Midbrain (tissue), 1 donor: ENCODE measurements at places on chromosomes 13 and 19.

GRCh38 chr13:111963031-111963430 is 103.9 kb upstream of the SOX1 start:
- no peak for DNase-seq

- DNase-seq, result no peak
These were observed 360.2 kb downstream of the DNAJC15 start for GRCh38 chr13:43383498-43384165.

- no peak for DNase-seq
These were observed 2034.2 kb upstream of the PRR20A start for GRCh38 chr13:55106509-55106908.

GRCh38 chr19:42175952-42176648 is 41.4 kb downstream of the DEDD2 start:
- no peak for DNase-seq

DNA sequence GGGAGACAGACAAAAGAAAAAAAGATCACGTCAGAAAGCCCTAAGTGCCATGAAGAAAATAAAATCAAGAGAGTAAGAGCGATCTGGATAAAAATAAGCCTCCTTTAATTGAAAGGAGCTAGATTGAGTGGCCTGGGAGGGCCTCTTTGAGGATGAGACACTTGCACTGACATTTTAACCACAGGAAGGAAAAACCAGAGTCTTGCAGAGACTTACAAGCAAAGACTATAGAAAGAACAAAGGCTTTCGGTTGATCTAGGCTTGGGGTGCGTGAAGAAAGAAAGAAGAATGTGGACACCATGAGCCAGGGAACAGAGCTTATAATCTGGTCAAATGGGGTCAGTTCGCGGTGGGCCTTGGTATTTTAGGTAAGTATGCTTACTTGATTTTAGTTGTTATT is 342.7 kb downstream of the COG6 start:
- DNase-seq, result no peak

DNA sequence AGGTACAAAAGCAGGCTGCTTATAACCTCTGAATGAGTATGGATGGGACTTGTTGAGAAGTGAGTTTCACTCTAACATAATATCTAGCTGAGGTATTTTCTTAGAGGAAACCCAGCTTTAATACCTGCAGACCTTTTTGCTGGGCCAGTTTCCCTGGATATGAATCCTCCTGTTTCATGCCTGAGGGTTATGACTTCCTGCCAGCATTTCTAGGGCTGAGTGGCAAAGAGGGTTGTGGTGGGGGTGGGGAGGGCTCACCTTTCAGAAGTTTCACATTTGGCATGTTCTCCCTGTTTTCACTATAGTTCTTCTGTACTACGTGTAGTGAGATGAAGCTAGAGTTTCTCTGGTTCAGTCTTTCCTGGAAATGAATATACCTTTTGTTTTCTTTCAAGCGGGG is 73.7 kb downstream of the LACC1 start:
- DNase-seq, result no peak

DNA sequence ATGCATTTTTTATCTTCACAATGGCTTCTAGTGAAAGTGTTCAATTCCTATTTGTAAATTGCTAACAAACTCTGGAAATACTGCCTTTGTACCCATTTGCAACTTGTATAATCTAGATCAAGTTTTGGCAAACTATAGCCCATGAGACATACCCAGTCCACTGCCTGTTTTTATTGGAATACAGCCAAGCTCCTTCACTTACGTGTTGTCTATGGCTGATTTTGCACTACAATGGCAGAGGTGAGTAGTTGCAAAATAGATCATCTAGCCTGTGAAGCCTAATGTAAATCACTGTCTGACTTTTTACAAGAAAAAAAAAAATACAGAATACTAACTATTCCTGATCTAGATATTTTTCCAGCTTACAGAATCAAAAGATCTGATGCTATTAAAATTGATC is 37.1 kb downstream of the DZIP1 start:
- no peak for DNase-seq

- no peak for DNase-seq
These were observed 162.3 kb upstream of the ZNF536 start for GRCh38 chr19:30209617-30210600.

DNA sequence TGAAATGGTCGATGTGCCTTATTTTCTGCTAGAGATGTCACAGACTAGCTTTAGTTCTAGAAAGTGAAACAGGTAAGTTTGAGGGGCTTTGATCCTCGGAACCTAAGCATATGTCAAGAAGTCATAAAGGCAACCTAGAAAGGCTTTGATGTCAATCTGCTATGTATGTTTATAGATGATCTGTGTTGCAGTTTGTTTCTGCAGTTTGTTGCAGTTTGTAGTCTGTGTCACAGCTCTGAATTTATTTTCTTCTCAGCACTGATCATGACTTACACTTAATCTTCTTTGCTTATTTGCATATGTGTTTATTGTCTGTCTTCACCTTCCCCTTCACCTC is 5.9 kb downstream of the LSM14A start:
- DNase-seq, result no peak

DNA sequence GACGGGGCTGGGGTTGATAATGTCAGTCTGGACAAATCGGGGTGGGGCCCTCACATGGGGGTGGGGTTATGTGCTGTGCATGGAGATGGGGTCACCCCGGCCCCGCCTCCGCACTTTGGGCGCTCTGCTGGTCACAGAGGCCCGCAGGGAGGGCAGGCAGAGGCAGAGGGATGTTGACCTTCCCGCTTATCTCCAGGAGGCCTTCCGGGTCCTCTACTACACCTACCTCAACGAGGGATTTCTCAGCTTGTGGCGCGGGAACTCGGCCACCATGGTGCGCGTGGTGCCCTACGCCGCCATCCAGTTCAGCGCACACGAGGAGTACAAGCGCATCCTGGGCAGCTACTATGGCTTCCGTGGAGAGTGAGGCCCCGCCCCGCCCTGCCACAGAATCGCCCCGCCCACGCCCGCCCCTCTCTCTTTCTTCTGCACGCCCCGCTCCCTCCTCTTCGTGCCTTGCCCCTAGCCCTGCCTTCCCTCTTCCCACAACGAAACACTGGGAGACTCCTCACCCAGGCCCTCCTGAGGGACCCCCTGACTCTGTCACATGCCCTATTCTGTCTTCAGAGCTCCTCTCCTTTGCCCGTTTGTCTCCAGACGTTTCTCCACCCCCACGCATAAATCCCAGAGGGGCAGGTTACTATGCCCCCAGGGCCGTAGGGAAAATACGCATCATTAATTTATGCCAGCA is 32.8 kb downstream of the TMEM161A start:
- DNase-seq, result no peak

DNA sequence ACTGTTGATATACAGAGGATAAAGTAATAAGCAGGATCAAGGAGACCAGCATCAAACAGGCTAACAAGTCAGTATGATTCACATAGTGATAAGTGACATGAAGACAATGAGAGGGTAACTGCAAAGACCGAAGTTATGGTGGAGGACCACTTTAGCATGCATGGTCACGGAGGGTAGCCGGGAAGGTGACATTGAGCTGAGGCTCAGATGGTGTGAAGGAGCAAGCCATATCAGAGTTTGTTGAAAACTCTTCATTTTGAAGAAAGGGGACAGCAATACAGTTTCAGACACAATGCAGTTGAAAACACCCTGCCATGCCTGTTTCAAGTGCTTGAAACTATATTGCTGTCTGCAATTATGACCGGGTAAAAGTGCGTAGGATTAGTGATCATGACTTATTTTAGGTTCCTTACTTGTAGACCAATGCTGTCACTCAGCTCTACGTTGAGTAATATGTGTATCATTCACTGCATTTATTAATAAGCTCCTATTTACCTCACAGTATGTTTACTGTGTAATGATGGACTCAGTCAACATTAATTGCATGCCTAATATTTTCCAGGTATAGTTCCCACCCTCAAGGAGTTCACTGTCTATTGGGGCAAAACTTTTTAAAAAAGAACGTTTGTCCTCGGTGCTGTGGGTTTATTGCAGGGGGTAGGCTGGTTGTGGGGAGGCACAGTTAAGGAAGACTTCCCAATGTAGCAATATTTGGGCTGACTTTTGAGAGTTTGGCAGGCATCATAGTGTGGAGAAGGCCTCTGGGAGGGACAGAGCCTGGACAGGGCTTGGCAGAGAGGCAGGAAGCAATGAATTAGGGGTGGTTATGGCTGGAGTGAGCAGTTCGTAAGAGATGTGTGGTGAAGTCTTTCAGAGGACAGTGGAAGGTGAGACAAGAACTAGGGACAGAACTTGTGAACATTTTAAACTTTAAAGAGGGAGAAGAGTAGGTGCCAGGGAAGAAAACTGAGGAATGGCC is 3.2 kb downstream of the UBAC2 start:
- no peak for DNase-seq

- no peak for DNase-seq
These were observed 8.8 kb downstream of the RINL start for GRCh38 chr19:38869160-38869835.

DNA sequence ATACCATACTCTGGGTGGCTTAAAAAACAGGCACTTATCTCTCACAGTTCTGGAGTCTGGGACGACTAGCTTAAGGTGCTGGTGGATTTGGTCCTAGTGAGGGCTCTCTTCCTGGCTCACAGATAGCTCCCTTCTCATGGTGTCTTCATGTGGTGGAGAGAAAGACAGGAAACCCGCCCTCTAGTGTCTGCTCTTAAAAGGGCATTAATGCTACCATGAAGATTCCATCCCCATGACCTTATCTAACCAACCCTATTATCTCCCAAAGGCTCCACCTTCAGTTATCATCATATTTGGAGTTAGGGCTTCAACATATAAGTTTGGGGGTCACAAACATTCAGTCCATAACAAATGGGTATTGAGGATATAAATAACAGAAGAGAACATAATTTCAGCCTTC is 139.4 kb downstream of the HS6ST3 start:
- no peak for DNase-seq

DNA sequence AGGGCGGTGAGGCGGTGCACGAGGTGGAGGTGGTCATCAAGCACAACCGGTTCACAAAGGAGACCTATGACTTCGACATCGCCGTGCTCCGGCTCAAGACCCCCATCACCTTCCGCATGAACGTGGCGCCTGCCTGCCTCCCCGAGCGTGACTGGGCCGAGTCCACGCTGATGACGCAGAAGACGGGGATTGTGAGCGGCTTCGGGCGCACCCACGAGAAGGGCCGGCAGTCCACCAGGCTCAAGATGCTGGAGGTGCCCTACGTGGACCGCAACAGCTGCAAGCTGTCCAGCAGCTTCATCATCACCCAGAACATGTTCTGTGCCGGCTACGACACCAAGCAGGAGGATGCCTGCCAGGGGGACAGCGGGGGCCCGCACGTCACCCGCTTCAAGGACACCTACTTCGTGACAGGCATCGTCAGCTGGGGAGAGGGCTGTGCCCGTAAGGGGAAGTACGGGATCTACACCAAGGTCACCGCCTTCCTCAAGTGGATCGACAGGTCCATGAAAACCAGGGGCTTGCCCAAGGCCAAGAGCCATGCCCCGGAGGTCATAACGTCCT is 9.4 kb upstream of the PROZ start:
- DNase-seq, result no peak

- no peak for DNase-seq
These were observed 5.6 kb downstream of the PCID2 start for GRCh38 chr13:113202912-113203311.

- DNase-seq, result no peak
These were observed 33.8 kb upstream of the MEDAG start for GRCh38 chr13:30872276-30872594.

DNA sequence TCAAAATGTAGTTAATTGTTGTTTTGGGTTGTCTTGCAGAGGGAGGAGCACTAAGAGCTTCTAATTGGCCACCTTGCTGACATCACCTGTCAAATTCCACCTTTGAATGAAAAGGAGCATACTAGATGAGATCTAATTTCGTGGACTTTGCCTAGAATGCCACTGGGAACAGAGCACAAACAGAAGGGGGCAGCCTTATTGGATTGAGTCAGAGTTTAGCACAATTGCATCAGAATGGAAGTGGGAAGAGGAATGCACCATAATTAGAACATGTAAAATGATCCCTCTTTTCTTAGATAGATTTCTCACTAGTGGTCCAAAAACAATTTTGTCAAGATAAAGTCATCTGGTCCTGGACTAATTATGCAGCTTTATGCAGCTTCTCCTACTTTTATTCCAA is 1552.2 kb downstream of the PCDH9 start:
- no peak for DNase-seq

GRCh38 chr13:95241321-95241720 is 59.9 kb downstream of the ABCC4 start:
- no peak for DNase-seq

DNA sequence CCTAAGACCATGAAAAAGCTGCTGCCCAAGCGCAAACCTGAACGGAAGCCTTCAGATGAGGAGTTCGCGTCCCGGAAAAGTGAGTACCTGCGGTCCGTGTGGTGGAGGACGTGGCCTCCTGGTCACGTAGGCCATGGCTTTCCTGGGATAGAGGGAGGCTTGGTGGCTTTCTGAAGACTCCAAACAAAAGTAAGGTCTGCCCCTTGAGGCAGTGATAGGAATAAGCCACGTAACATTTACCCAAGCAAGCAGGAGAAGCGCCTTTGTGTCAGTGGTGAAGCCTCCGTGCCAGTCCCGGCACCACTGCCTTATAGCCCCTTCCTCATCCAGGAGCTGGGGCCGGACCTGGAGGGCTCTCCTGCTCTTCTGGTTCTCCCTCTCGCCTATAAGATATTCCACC is 34.3 kb upstream of the TEX29 start:
- no peak for DNase-seq

GRCh38 chr13:48661107-48661506 is 7.4 kb downstream of the CYSLTR2 start:
- no peak for DNase-seq
